Activated T-cell treated with anti-CD3 and anti-CD28 coated beads, Interleukin-2, amount 50 U/mL, for 1 hour (primary cell): ENCODE measurements at places on chromosomes 12 and 14.

DNA sequence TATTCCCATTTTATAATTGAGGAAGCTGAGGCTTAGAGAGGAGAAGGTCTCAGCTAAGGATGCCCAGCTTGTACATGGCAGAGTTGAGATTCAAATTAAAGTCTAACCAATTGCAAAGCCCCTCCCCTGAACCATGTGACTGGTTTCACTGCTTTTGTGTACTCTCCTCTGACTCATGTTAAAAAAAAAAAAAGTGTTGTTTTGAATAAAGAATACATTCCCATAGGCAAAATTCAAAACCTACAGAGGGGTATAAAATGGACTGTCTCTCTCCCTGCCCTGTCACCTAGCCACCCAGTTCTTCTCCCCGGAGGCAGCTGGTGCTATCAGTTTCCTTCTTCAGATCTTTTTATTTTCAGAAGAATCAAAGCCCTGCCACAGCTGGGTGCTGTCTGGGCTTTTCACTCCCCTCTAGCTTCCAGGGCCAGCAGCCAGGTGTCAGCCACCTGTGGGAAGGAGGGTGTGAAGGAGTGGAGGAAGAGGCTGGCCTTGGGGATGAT, 5.4 kb downstream of the PSMD9 start:
- no peak for DNase-seq

DNA sequence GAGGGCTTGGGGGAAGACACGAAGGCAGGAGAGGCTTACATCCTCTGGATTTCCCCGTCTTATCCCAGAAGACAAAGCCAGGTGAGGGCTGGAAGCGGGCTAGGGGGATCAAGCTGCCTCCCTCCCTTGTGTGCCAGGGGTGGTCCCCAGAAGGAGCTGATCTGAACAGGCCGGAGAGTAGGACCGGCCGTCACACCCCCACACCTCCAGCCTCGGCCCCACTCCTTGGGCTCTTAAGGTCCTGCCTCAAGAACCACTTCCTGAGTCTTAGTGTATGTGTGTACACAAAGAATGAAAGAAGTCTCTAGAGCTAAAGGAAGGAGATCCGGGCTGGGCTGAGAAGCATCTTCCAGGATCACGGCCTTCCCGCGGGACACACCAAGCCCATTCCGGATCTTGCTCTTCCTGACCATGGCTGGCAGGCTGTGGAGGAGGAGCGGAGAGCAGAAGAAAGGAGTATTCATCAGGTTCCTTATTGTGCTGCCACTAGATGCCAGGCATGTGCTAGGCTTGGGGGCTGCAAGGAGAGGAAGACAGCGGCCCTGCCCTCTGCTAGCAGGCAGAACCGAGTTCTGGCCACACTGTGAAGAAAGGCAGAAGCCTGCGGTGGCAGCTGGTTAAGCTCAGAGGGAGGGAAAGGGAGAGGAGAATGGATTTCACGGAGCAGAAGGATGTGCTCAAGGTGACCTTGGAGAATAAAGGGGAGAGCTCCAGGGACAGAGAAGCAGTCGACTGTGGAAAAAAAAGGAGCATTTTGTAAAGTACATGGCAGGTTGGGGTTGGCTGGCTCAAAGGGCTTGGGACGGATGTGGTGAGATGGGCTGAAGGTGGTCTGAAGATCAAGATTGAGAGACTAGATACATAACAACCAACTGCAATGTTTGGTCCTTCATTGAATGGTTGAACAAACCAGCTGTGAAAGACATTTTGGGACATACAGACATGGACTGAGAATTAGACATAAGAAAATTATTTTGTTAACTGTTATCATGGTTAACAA, 1.3 kb upstream of the CD63 start:
- DNase-seq = peak; percentile 40

GRCh38 chr12:43357141-43357540, 194.9 kb downstream of the ADAMTS20 start:
- no peak for DNase-seq

DNA sequence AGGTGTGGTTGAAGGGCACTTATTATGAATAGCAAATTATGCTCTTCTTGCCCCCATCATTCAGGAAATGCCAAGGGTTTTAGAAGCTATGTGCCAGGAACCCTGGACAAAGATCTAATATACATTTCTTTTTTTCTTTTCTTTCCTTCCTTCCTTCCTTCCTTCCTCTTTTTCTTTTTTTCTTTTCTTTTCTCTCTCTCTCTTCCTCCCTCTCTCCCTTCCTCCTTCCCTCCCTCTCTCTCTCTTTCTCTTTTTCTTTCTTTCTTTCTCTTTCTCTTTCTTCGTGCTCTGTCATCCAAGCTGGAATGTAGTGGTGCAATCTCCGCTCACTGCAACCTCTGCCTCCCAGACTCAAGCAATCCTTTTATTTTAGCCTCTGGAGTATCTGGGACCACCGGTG, 66.1 kb upstream of the CSRP2 start:
- DNase-seq = no peak

DNA sequence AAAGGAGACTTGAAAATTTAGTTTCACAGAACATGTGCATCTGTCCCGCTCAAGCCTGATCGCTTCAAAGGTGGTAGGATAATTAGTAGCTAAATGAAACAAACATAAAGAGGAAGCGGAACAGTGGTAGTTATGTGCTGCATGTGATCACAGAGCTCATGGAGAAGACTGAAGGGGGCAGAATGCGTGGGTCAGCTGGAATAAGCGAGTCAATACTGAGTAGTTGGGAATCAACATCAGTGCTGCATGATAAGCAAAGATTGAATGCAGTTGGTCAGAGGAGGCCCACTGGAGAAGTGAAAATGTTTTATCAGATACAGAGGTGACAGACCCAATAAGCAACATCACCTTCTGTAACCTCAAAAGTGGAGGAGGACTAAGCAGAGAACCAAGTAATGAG, 95.1 kb upstream of the RFX4 start:
- no peak for DNase-seq

- no peak for DNase-seq
Measured at GRCh38 chr12:95201056-95201670, 16.1 kb downstream of the FGD6 start.

GRCh38 chr12:81859521-81859920, 100.4 kb upstream of the PPFIA2 start:
- DNase-seq = no peak

DNA sequence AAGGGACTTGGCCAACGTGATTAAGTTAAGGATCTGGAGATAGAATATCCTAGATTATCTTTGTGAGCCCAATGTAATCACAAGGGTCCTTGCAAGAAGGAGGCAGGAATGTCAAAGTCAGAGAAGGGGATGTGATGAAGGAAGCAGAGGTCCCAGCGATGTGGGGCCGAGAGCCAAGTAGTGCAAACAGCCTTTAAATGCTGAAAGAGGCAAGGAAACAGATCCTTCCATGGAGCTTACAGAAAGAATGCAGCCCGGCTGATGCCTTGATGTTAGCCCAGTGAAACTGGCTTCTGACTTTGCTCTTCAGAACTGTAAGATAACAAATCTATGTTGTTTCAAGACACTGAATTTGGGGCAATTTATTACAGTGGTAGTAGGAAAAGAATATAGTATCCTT, 74.9 kb downstream of the NEDD1 start:
- no peak for DNase-seq

- DNase-seq = no peak
Measured at GRCh38 chr14:32319368-32320049, 9.6 kb upstream of the AKAP6 start.

DNA sequence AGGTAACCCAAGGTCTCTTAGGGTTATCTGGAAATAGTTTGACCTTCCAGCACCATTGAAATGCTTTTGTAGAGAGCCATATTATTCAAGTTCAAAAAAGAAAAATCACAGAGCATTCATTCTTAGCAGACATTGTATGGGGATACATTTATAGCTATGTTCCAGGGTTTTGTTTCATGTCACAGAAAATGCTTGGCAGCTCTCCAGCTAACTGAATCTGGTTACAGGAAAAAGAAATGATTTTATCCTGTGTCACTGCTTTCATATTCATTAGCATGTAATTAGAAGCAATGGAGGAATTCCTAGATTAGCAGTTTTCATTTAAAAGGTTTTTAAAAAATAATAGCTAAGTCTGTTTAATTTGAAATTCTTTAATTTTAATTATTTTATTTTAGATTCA, 78.9 kb downstream of the SNAPC1 start:
- DNase-seq = no peak

- no peak for DNase-seq
Measured at GRCh38 chr14:89125216-89125615, 291.8 kb downstream of the FOXN3 start.

DNA sequence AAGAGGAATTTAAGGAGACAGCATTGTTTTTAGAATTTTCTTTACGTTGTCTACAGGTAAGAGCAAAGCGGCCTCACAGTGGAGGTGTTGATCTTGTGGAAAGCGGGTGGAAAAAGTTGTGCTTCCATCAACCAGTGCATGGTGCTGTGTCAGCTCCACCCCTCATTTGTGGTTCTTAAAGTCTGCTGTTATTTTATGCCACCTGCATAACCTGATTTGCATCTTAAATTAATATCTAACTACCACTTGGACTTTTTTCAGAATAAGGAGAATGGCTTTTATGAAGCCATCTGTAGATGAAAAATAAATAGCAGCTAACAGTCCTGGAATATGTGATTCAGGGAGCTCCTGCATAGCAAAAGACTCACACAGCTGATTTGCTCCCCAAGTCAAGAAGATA, 135.1 kb downstream of the SNAPC1 start:
- no peak for DNase-seq

DNA sequence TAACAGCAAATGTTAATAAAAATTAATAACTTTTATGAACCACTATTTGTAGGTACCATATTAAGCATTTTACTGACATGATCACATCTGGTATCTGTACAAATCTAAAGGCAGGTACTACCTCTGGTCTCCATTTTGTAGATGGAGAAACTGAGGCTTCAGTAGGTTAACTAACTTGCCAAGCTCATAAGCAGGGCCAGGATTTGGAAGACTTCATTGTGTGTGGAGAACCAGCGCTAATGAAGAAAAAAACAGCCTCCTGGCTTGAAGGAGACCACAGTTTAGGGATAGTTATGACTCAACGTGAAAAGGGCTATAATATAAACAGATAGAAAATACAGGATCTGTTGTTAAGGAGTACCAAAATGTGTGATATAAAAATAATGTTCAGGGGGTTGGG, 1.0 kb downstream of the NUP37 start:
- no peak for DNase-seq

DNA sequence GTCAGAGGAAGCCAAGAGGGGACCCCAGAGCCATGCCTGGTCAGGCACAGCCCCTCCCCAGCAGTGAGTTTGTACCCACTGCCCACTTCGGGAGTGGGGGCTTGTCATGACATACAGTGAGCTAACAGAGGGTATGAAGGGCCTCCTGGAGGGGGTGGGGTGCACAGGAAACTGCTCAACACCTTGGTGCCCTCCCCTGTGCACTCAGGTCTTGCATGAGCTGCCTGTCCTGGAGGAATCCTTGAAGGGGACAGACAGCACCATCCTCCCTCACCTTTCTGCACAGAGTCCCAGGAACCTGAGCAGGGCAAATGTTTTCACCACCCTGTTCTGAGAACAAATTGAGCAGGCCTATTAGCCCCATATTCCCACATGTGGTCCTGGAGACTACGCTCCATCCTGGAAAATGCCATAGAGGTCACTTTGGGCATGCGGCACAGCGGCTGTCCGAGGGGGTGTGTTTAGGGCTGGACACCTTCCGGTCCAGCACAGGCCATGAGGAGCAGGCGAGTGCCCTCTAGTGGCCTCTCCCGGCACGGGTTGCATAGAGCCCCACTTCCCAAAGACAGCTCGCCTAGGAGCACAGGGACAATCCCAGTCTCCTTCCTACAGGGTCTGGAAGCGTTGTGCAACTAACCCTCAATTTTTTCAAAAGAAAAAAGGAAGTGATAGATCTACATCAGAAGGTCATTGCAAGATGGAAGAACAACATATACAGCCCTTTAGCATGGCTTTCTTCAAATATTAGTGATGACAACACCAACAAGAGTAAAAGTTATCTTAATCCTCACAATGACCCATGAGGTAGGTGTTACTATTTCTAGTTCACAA, 31.9 kb upstream of the ZFP36L1 start:
- no peak for DNase-seq

- peak; percentile 69 for DNase-seq
Measured at GRCh38 chr12:54220092-54220557, 31.3 kb upstream of the SMUG1 start.

- no peak for DNase-seq
Measured at GRCh38 chr14:23608454-23608853, 27.7 kb upstream of the DHRS2 start.

GRCh38 chr12:26389343-26389742, 194.0 kb downstream of the SSPN start:
- no peak for DNase-seq

GRCh38 chr12:97960741-97961608, 498.4 kb downstream of the RMST start:
- no peak for DNase-seq

DNA sequence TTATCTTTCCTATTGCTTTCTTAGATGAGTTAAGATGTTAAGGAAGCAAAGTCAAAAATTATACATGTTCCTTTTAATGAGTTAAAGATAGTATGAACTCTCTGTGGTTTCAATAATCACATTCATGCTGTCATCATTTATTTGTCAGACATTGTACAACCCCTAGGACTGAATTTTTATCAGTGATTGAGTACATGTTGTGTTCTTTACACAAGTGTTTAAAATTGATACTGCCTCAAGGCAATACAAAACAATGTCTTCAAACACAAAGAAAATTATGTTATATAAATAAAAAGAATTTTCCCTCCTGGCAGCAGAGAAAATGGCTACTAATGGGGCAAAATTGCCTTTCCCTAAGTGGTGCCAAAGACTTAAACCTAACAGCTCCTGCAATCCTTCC, 34.6 kb upstream of the KCNJ8 start:
- no peak for DNase-seq

DNA sequence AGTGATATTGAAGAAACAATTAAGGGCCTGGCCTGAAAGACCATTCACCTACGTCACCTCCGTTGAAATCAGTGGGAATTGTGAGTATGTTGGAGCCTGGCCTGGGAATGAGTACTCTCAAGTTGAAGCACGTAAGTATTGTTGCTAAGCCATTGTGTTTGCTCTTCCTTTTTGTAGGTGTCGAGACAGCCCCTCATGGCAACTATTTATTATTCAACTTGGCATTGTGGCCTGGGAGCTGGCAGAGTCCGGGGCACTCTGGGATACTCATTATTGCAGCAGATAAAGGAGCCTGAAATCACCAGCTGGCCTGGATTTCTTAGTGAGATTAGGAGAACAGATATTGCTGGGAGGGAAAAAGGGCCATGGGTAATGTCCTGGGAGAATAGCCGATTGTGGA, 147.4 kb downstream of the C12orf75 start:
- no peak for DNase-seq

- DNase-seq = no peak
Measured at GRCh38 chr12:130111965-130112496, 50.2 kb upstream of the FZD10 start.

GRCh38 chr14:24332268-24332993, 2.4 kb downstream of the ADCY4 start:
- peak; percentile 80 for DNase-seq

DNA sequence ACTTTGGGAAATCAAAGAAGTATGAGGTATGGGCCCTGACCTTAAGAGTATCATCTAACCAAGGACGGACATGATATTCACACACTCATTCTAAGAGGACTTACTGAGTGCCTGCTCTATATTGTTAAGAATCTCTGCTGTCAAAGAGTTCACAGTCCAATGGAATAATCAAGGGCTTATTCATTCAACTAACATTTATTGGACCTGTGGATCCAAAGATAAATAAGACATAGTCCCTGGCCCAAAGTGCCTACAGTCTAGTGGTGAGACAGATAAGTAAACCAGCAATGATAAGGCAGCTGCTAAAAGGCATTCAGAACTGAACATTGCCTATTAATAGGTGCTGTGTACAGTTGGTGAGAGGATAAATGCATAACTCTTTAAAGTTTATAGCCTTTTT, 11.0 kb downstream of the WDR20 start:
- DNase-seq = no peak
